ENCODE measurements at places on chromosomes 6 and 20. TPM values are rescaled to one million over a fixed set of nuclear protein-coding genes. Genes with fewer than 3 reads are reported as not detected.
A peak's percentile ranks its signal among the peaks of the same experiment; 100 is the strongest.

Gene CRNKL1
- total RNA-seq, result 24.6 TPM

Gene DNPH1
- 96.0 TPM for total RNA-seq

Gene C20orf144
- total RNA-seq, result 0.66 TPM

Gene ZSCAN23
- total RNA-seq, result 2.9 TPM

Gene SMLR1
- not detected for total RNA-seq

Gene ADAM33
- 49.9 TPM for total RNA-seq

Gene CMTR1
- total RNA-seq, result 30.8 TPM

Gene LINC00237
- not detected for total RNA-seq

Gene MEI4
- not detected for total RNA-seq

Gene FNDC11
- 0.16 TPM for total RNA-seq

Gene BPI
- total RNA-seq, result not detected

Gene TRIM31
- not detected for total RNA-seq

GRCh38 chr6:25863360-25863759 lies 10.7 kb downstream of the SLC17A3 start:
- no peak for DNase-seq

DNA sequence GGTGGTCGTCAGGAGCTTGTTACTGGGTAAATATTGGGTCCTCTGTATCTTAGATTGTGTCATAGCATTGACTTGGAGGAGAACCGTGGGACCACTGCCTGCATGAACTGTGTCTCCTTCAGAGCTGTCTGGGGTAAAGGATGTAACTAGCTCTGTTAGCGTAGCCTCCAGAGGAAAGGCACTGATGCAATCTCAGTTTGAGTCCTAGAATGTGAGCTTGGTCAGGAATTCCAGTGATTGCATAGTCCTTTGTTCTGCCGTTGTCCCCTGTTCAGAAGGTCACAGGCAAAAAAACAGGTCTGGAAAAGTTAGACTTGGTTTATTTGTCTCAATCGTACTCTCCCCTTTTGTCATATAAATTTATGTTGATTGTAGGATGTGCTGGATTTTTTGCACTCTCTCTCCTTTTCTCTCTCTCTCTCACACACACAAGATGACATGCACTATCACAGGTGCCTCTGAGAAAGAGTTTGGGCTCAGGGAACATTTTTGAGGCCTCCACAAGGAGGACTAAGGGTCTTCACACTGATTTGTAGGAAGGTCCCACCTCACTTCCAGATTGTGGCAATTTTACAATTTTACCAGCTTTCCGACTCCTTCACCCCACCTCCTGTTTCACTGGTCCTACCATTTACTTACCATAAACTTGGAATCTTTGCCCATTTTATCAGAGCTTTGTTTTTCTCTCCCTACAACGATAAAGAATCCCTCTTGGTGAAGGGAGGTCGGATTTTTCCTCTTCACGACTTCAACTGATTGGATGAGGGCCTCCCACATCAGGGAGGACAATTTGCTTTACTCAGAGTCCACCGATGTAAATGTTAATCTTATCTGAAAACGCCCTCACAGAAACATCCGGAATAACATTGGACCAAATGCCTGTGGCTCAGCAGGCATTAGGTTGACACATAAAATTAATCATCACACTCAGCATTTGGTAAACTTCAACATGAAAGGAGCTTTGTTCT lies 7.0 kb upstream of the DACT2 start:
- no peak for DNase-seq

DNA sequence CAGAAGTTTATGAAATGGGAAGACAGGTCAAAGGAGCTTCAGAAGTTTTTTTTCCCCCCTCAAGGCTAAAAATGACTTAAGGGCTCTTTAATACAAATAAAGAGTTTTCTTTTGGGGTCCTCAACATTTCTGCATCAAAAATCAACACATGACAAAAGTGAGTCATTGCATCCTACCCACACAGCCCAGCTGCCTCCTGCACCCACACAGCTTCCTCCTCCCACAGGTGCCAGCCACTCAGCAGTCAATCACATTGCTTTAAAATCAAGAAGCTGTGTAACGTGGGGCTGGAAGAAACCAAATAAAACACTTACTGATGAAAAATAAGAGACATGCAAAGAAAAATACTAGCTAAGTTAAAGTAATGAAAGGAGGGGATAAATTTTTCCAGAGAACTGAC lies 68.5 kb downstream of the MAP3K5 start:
- DNase-seq, result no peak

DNA sequence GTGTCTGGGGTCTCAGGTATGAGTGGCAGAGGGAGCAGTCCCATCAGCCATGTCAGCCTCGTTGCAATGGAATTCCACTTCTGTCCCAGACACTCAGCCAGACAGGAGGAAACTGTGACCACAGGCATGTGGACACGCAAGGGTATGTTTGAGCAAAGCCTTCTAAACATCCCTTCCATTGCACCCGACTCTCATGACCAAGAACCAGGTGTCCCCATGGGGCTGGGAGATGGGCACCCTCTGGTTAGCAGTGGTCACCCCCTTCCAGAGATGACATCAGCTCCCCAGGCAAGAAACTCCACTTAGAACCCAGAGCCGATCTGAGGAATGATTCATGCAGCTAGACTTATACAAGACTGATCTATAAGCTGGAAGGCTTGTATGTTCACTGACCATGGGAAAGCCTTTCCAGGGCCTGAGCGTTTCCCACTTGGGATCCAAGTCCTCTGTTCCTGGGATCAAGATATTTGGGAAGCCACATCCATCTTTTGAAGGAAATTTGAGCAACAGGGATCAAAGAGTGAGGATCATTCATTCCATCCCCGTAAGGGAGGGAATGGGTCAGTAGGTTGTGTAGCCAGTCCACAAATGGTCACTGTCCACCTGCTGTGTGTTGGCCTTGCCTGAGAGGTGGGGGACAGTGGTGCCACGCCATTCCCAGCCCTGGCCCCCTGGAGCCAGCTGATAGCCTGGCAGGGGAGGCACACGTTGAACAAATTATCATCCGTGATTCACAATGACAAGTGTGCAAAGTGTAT lies 3.9 kb upstream of the MRGBP start:
- DNase-seq, result no peak

DNA sequence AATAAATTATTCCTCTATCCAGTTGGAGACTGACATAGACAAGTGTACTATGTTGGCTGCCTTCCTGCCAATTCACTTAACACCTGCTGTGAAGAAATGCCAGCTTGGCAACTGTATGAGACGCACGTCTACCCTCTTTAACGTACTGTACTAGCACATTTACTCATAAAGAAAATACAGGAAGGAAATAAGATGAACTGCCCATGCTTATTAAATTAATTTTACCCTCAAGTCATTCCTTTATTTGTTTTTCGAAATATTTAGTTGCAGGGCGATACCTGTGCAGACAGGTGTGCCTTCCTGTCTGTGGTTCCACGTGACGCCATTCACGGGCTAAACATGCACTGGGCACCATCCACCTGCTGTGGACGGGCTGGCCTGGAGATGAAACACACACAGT lies 52.0 kb downstream of the PSMG4 start:
- DNase-seq, result peak; percentile 27

DNA sequence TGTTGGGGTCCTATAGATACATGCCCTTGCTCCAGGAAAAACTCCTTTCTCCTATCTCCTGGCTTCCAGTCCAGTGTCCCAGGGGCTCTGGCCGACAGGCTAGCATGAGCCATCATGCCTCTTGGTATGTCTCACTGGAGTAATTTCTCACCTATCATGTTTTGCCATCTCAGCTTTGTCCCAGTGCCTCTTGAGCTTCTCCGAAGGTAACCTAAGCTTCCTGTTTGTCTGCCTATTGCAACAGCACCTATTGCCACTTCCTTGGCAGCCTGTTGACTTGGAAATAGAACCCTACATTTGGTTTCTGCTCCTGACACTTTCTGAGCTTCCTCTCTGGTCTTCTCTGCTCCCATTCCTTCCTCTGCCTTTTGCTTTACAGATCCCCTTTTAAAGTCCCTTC lies 197.7 kb downstream of the KCNQ5 start:
- no peak for DNase-seq

DNA sequence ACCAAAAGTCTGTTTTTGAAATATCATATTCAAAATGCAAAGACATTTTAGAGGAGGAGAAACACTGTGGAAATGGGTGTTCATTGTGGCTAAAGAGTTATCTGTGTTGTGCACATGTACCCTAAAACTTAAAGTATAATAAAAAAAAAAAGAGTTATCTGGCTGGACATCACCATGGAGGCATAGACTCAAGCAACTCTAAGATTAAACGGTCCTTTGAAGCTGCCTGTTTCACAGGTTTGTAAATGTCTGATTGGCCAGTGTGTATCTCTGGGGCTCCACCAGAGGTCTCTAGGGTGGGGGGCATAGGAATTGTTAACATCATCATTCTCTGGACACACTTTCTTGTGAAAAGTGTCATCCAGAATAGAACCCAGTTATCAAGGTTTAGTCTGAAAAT lies 39.2 kb downstream of the TSPYL4 start:
- no peak for DNase-seq

- DNase-seq, result no peak
Measured at GRCh38 chr6:169894377-169894960, 143.0 kb downstream of the ERMARD start.

- DNase-seq, result no peak
Measured at GRCh38 chr20:20487811-20488210, 119.9 kb downstream of the INSM1 start.

GRCh38 chr20:3311623-3312022 lies 72.6 kb upstream of the SLC4A11 start:
- DNase-seq, result no peak

GRCh38 chr20:47686545-47686944 lies 98.7 kb downstream of the SULF2 start:
- no peak for DNase-seq

- no peak for DNase-seq
Measured at GRCh38 chr6:56891754-56892153, 63.2 kb upstream of the BEND6 start.

DNA sequence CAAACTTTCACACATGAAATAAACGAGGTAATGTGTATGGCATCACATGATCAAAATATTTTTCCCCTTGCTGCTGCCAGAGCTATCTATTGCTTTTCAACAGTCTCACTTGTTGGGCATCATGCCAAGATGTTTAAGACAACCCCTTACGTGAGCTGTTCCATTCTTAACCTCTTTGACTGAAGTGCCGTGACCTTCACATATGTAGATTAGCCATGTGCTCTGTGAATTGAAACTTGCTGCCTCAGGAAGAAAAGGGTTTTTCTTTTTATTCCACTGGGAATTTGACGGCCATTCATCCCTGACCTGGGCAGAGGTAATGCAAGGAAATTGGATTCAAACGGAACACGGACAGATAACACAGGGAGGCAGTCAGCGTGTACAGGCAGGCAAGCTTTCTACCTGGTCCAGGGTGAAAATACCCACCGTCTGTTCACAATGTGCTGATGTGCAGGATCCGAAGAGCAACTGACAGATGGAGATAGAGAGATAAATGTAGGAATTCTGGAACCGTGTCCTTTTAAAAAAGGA lies 14.2 kb downstream of the ARID1B start:
- no peak for DNase-seq

GRCh38 chr6:109610590-109610989 lies 80.4 kb downstream of the AK9 start:
- DNase-seq, result no peak

- no peak for DNase-seq
Measured at GRCh38 chr6:150310539-150310938, 58.3 kb upstream of the IYD start.

DNA sequence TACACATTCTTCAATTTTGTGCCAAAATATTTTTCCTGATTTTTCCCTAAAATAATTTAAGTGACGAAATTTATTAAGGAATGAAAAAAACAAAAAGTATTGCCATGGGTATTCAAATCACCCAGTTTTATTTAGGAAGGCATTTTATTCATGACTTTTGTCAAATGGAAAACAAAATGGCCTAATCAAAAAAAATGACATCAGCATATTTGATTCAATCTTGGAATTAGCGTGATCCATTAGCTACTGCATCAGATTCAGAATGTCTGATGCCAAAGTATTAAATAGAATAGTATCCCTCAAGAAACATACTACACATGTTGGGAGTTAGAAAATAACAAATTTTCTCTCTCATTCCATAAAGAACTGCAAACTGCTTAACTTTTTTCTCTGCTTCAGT lies 129.2 kb downstream of the TRDN start:
- DNase-seq, result no peak

- DNase-seq, result no peak
Measured at GRCh38 chr6:137304020-137304780, 85.0 kb upstream of the IFNGR1 start.

- peak; percentile 86 for DNase-seq
Measured at GRCh38 chr6:1609648-1610496, at the start of gene FOXC1. TSS of gene FOXC1 (plus strand) at chr6:1609915. CDS start at chr6:1610446, 531 bp downstream.

DNA sequence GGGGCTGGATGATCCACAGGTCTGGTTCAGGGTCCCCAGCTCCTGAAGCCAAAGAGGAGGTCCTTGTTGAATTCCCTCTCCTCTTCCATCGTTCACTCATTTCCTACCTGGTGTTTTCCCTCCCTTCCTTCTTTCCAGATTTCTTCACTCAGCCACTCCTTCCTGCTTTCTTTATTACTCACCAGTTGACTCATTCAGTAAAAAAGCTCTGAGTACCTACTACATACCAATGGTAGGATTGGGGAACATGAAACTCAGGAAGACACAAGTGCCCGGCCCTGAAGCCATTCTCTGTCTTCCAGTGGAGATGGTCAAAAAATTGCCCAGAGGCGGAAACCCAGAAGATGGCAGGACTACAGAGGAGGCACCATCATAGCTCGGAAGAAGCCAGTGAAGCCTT lies 11.9 kb upstream of the NSFL1C start:
- DNase-seq, result no peak

GRCh38 chr20:14861028-14861699 lies 523.8 kb upstream of the FLRT3 start:
- no peak for DNase-seq

- DNase-seq, result no peak
Measured at GRCh38 chr6:41937861-41938574, 3.6 kb downstream of the CCND3 start.

GRCh38 chr20:49893242-49894072 lies 21.9 kb downstream of the SPATA2 start:
- peak; percentile 60 for DNase-seq

GRCh38 chr6:104519566-104519965 lies 340.2 kb downstream of the HACE1 start:
- no peak for DNase-seq

- no peak for DNase-seq
Measured at GRCh38 chr6:37679539-37680476, 17.9 kb downstream of the MDGA1 start.

- no peak for DNase-seq
Measured at GRCh38 chr6:111804627-111805235, 68.5 kb downstream of the FYN start.

DNA sequence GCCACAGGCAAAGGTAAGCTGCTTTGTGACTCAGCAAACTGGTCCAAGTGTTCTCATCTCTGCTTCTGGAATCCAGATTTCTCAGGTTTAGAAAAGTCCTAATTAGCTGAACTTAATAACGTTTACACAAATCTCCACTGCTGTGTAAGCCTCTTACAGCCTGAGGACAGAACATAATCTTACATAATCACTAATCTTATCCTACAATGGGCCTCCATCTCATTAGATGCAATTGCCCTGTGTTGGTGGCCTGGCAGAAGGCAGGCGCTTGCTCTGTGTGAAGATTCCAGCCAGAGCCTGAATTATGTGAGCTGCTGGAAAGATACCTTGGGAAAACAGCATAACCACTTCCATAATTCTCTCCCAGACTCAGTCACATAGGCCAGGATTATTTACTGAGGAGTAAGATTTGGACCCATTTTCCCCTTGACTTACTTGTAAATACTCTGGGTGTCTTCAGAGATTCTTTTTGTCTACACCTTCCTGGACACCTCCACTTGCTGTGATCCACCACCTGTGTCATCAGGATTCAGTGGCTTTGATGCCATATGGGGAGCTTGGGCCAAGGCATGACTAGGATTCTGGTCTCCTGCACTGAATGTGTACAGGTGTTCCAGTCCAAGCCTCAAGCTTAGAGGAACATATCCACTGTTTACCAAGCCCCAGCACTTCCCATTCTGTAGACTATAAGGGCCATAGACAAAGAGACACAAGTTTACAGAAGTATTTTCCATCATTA lies 104.4 kb downstream of the C6orf118 start:
- no peak for DNase-seq

Data from sigmoid colon (tissue), 7 donors.